ENCODE measurements at places on chromosomes 5 and 9. TPM values are rescaled to one million over a fixed set of nuclear protein-coding genes. Genes with fewer than 3 reads are reported as not detected.

CCDC112 gene
- 7.4 TPM for total RNA-seq

- DNase-seq: no peak
These were observed 848.5 kb upstream of the WWC1 start for GRCh38 chr5:167442922-167443321.

DNA sequence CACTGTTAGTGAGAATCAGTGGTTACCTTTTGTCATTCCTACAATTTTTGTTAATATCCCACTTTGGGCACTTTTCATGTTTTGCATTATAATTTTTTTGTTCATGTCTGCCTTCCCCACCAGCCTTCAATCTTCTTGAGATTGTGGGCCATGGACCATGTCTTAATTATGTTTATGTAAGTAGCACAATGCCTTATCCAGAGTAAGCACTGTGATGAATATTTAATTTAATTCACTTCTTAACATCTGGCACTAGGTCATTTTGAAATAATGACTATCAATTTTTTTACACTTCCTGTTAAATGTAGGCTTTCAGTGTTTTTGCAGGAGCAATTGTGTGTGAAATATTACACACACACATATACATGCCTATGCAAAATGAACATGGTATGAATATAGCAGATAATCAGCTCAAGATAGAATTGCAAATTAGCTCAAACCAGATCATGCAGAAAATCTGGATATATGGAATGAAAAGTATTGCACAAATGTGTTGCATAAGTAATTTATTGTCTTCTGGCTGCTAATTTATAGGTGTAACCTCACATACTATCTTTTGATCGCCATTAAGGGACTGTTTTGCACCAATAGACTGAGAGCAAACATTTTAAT, 5.3 kb upstream of the SHOC1 start:
- DNase-seq: no peak

WDR38 gene
- total RNA-seq: 6.6 TPM

FAM81B gene
- total RNA-seq: 7.6 TPM

GRCh38 chr5:133627180-133627579, 14.8 kb upstream of the FSTL4 start:
- no peak for DNase-seq

- no peak for DNase-seq
These were observed 9.6 kb upstream of the FSD1L start for GRCh38 chr9:105438141-105438806.

GRCh38 chr5:56025151-56025885, 30.6 kb upstream of the IL6ST start:
- DNase-seq: no peak

- DNase-seq: no peak
These were observed 186.7 kb downstream of the DRD1 start for GRCh38 chr5:175257128-175257846.

DNA sequence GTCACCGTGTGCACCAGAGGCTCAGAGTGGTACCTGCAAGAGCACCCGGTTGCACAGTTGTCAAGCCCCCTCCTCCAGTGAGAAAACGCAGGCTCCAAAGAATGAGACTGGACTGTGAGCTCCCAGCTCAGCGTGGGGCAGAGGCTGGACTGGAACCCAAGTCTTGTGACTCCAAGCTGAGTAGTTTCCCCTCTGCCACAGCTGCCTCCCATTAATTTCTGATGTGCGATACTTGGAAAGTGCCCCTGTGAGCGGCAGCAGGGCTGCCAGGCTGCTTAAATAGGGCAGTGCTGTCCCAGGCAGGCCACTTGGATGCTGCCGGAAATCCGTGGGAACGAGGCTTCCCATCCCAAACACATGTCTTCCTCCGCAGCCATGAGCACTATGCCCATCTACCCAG, 62.2 kb upstream of the ANGPTL2 start:
- no peak for DNase-seq

ALAD gene
- total RNA-seq: 32.7 TPM

DNA sequence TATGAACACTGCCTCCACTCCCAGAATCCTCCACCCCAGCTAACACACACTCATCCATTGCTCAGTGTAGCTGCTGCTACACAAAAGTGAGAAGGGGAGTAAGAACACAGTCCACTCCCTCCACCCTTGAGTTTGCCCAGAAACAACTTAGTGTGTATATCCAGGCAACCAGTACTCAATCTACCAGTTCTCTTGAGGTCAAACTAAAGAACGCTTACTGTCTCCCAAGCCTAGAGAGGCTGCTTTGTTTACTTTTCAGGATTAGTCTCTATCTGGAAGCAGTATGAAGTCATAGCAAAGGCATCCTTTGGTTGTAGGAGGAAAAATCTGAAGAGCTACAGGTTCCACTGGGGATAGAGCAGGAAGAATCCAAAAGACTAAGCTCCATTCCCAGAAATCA, 296.3 kb downstream of the KCNN2 start:
- DNase-seq: no peak

DNA sequence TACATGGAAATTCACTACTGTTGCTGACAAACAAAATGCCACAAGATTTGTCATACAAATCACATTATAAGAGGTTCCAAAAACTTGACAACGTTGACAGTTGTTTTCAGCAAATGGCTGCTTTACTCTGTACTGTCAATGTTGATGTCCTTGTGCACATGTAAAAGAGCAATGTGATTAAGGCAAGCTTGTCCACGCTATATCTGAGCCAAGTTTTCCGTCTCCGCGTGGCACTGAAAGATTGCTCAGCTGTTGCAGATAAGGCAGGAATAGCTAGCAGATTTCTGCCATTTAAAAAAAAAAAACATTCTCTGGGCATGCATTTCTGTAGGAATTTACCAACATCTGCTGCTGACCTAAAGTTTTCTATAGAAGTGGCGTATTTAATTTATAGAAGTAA, 46.4 kb upstream of the MEF2C start:
- no peak for DNase-seq

GRCh38 chr5:93395010-93395409, 186.0 kb downstream of the NR2F1-AS1 start:
- DNase-seq: no peak

All from lower lobe of right lung (tissue), 2 donors.